NCI-H1436 treated with DMSO at 0.1 percent for 48 hours (cell line): ENCODE measurements at places on chromosomes 16 and 17.

GRCh38 chr16:50419116-50419515, 50.3 kb upstream of the BRD7 start:
- no peak for DNase-seq

- DNase-seq: no peak
Measured at GRCh38 chr16:11047057-11047456, 102.7 kb downstream of the CLEC16A start.

GRCh38 chr17:42249681-42250446, 26.3 kb downstream of the STAT5B start:
- no peak for DNase-seq

DNA sequence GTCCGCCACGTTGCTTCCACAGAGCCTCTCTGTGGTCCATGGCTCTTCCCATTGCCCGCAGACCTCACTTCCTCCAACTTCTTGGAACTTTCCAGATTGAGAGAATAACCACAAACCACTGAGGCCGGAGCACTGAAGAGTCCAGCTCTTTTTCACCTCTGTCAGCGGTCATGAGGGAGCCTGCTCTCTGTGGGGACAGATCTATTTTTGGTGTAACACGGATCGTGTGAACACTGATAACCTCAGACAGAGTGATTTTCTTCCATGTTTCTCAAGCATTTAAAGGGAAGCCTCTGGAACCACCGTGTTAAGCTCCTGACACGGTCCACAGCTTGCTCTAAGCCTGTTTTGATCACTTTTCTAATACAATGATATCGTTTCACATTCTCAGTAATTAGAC, 49.7 kb downstream of the NTN1 start:
- DNase-seq: no peak

DNA sequence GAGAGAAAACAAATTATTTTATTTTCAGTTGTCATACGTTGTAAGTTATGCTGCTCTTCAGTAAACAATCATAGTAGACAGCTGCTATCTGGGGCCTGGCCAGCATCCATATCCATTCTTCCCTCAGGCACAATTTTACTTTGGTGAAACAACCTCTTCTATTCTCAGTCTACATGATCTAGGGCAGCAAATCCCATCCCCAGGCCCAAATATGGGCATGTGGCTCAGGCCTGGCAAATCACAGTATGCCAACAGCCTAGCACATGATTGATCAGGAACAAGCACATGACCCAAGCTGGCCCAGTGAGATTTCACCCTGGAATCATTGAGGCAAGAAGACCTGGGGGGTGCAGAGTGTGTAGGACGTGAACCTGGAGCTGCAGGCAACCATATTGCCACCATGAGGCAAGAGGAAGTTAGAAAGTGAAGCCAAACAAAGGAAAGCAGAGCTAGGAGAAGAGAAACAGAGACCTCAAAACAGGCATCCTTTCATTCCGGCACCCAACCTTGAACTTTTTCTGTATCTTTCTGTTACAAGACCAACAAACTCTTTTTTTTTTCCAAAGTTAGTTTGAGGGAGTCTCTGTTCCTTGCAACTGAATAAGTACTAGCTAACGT, 10.3 kb upstream of the ABCC12 start:
- DNase-seq: no peak

- DNase-seq: no peak
Measured at GRCh38 chr16:53213542-53213941, 158.8 kb downstream of the CHD9 start.

- DNase-seq: no peak
Measured at GRCh38 chr16:29307598-29308507, 98.7 kb downstream of the NPIPB11 start.

DNA sequence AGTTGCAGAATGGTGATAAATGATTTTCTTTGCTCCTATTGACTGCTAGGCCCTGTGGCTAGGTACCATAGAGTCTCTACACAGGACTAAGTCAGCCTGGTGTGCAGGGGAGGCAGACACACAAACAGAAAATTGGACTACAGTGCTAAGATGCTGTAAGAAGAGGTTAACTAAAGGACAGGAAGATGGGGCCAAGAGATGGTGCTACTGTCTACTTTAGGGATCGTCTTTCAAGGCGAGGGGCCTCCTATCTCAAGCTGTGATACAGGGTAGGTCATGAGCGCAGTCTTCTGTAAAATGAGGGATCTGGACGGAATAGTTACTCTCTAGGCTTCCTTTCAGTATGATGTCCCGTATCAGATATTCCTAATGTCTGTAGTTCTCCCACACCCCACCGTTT, 817 bp downstream of the NME1 start:
- DNase-seq: no peak

- no peak for DNase-seq
Measured at GRCh38 chr16:68126395-68126794, 41.2 kb downstream of the NFATC3 start.

GRCh38 chr16:1471569-1472194, 3.1 kb downstream of the CLCN7 start:
- no peak for DNase-seq

DNA sequence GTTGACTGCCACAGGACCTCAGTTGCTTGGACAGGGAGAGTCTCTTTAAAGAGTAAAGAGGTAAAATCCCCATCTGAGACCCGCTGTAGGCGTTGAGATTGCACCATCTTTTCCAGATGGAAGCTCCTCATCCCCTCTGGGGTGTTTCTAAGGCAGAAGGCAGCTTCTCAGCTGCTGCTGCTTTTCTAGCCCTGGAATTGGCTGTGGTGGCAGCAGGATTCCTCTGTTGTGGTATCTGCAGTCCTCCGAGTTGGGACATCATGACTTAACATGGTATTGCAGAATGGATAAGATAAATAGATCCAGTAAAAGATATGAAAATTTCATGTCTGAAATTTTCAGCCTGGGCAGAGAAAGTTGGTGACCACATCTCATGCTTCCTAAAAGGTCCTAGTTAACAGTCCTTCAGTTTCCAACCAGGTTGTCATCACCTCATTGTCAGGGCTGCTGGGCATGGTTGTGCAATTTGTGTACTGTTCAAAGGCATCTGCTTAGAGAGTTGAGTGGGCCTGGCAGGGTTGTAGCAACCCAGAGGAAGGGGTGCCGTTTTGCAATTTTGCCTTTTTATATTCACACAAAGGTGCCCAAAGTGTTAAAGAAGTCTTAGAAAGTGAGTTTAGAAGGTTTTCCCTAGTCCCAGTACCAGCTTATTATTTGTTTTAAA, 150.4 kb downstream of the SPECC1 start:
- no peak for DNase-seq

GRCh38 chr16:73298562-73298961, 250.6 kb upstream of the ZFHX3 start:
- no peak for DNase-seq

- DNase-seq: no peak
Measured at GRCh38 chr16:30585022-30585399, 486 bp downstream of the ZNF785 start.

GRCh38 chr17:70775679-70776078, 606.3 kb downstream of the KCNJ2 start:
- peak; percentile 31 for DNase-seq

DNA sequence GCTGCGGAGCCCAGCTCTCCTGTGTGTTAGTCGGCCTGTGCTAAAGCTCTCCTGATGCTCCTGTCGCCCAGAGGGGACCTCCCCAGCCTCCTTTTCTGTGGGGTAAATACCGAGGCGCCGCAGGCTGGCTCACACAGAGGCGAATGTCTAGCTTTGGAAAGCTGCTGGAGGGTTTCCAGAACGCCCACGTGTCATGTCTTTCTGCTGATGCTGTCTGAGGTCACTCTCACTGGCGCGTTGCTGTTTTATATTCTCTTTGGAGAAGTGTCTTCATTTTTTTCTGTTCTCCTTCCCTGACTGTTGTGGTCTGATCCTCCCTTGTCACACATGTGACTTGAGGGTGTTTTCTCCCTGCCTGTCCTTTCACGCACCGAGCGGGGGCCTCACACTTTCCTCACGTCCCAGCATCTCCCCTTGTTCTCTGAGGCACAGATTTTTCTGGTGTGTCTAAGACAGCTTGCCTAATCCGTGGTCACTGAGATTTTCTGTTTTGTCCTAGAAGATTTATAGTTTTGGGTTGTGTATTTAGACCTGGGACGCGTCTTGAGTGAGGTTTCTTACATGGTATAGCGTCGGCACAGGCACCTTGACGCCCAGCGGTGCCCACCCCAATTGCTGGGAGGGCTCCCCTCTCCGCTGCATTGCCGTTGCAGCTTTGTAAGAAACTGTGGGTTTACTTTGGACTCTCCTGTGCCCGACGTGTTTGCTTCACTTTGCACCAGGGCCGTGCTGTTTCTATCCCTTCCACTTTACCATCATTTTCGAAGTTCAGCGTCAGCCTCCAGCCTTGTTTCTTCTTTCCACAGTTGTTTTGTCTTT, 92.1 kb upstream of the ZNF750 start:
- no peak for DNase-seq

- no peak for DNase-seq
Measured at GRCh38 chr17:10620823-10621222, 36.3 kb downstream of the MYH3 start.

DNA sequence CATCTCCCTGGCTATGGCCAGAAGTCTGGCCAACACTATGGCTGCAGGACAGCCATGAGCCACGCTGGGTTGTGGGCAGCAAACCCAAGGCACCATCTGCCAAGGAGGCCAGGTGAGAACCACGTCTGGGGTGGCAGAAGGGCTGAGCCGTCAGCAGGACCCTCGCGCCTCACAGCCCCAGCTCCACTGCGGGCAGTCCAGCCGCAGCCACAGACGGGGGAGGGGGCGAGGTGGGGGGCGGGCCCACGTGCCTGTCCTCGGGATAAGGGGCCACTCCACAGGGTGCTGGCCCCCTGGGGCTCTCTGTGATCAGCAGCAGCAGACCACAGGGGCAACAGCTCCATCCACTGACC, 6.5 kb upstream of the BAIAP2 start:
- no peak for DNase-seq

GRCh38 chr17:63275971-63276745, 169.9 kb downstream of the CYB561 start:
- no peak for DNase-seq

- no peak for DNase-seq
Measured at GRCh38 chr16:25151996-25152395, 40.5 kb downstream of the LCMT1 start.

- DNase-seq: no peak
Measured at GRCh38 chr16:54346041-54346440, 59.5 kb upstream of the IRX3 start.

DNA sequence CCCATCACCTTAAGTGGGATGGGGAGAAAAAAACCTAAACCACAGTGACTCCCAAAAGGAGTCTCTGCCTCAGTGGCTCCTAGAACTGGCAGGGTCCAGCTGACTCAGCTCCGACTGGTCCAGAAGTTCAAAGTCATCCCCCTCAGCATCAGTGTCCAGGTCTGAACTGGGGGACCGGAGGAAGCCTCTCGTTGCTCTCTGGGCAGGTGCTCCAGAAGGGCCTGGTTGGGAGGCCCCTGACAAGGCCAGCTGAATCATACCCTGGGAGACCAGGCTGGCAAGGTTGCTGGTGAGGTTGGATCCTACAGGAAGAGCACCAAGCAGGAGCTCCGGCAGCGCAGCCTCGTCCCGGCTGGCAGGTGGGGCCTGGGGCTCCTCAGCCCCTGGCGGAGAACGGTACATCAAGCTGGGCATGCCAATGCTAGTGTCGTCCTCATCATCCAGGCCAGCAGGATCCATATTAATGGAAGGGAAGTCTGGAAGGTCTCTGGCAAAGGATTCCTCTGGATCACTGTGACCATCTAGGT, 4.3 kb upstream of the PSMC3IP start:
- DNase-seq: no peak

DNA sequence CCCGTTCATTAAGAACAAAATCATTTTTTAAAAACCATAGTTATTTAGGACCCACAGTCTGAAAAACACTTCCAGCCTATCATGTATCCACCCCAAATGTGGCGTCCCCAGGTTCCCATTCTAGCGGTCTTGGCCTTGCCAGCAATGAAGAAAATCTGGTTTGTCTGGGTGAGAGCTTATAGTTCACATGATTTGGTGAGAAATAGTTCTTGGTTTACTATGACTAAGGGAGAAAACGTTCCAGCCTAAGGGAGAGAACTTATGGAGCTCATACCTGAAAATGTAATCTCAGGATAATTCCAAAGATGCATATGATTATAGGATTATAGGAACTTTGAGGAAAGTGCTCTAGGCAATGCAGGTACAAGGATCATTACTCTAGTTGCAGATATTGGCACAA, 4.8 kb downstream of the MARVELD3 start:
- no peak for DNase-seq
